Thyroid gland (tissue), 4 donors: ENCODE measurements at places on chromosomes 16 and 17. TPM values are rescaled to one million over a fixed set of nuclear protein-coding genes. Genes with fewer than 3 reads are reported as not detected.

GRCh38 chr17:68248891-68249290, 1.0 kb downstream of the AMZ2 start:
- DNase-seq: no peak

DNA sequence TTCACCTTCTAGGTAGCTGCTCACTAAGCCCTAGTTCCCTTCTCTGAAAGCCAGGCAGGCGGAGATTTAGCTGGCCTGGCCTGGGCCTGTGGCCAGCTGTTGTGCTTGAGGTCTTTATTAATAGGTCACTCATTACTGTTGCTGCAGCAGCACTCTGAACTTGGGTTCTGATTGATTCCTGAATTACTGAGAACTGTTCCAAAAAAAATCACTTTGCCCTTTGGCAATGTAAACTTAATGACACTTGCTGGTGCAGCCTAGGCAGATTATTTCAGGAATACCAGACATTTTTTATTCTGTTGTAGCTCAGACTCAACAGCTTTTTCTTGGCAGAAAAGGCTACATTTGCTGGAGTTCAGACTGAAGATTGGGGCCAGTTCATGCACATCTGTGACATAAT, 2.7 kb downstream of the TOM1L1 start:
- DNase-seq: peak; percentile 90

DNA sequence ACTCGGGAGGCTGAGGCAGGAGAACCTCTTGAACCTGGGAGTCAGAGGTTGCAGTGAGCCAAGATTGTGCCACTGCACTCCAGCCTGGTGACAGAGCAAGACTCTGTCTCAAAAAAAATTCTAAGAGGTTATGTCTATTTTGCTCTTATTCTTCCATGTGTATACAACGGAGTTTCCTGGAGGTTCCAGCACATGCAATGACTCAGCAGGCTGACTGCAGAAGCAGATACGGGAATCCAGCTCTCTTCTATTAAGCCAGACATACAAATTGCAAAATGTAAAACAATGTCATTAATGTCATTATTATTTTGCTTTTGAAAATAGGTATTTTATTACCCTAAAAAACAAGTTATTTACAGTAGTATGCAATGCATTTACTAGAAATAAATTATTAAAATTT, 18.4 kb downstream of the MIEF2 start:
- no peak for DNase-seq

DNA sequence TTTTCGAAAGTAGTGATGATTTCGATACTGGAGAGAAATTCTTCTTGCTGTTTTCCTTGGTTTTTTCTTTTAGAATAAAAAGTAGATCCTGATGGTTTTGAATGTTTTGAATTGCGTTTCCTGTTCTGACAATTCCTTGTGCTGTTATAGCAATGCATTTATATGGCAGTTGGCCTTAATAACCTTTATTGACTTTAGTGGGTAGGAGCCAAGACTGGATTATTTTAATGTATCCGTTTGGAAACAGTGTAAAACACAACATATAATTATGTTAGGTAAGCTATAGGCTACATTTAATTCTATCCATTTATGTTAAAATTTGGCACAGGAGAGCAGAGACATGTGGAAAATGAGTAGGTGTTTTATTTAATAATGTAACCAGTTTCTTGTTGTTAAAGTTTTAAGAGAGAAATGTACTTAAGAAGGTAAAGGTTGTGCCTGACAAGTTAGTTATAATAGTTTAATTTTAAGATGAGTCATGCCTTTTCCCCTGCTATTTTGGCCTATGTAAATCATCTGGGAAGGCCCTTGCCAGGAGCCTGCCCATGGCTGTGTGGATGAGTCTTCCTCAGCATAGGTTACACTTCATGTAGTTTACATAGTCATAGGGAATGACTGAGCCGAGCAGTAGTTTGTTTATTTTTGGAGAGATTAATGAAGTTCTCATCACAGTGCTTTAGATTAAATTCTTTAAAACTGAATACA, 189.9 kb downstream of the FTO start:
- DNase-seq: peak; percentile 30

GRCh38 chr16:89601906-89602272, 11.6 kb upstream of the DPEP1 start:
- DNase-seq: no peak

GRCh38 chr16:31093132-31093703, 1.4 kb downstream of the VKORC1 start:
- no peak for DNase-seq

DNA sequence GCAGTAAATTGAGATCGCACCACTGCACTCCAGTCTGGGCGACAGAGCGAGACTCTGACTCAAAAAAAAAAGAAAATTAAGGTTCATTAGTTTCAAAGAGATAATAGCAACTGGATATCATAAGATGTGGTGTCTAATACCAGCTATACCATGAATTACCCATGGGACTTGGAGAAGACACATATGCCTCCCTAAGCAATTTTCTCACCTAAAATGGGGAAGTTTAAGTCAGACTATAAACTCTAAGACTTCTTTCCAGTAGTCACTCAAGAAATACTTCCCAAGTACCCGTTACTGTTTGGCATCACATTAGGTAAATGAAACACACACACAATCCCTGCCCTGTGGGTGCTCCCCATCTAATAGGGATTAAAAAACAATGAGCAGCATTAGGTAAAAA, 22.6 kb downstream of the SMURF2 start:
- no peak for DNase-seq

GRCh38 chr16:352547-353403, at the start of gene AXIN1:
Gene AXIN1 (minus strand): TSS chr16:352723. CDS start chr16:347025, 5,698 bp downstream.
- DNase-seq: peak; percentile 100

GRCh38 chr17:9332132-9332494, 243.5 kb downstream of the STX8 start:
- DNase-seq: no peak

DNA sequence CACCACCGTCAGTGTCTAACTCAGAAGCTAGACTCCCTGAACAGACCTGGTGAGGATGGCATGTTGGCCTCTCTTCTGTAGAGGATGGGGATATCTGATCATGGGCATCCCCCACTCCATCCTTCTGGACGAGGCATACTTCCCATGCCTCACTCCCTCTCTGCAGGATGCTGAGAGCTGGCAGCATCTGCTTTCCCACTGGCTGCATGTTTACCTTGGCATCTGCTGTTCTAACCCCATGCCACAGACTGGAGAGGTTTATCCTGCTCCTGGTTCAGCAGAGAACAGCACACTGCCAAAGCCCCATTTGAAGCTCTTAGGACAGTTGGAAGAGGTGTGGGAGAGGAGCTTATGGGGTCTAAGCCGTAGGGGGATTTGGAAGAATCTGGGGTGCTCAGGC, 46.0 kb downstream of the YPEL2 start:
- DNase-seq: no peak

DNA sequence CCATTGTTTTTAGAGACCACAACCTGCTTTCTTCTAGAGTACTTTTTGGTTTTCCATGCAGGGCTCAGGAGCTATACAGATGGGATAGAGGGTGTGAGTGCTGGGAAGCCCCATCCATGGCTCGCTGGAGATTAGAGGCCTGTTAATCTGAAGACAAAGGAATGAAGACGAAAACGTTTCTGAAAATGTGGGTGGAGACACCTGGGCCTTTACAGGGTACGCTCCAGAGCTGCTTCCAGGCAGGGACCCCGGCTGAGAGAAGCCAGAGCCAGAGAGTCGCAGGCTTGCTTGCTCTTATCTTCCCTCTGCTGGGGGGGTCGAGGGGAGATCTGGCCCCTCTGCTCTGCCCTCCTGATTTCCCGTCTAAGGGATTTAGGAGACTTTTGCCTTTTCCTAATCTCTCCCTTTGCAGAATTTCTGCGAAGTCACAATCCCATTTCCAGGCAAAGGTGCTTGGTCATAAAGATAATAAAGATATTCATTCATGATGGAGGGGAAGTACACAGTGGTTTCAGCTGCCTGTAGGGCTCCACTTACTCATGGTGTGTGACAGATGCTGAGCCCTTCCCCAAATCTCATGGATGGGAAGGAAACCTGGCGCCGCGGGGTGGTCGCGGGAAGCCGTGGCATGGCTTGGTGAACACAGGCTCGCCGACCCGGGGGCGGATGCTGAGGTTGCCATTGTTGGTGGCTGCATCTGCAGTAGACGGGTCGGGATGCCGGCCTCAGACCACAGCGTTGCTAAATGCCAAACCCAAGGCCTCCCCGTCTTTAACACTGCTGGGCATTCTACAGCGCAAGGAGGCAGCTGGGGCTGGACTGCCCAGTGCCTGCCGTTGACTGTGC, 4.8 kb upstream of the SOCS3 start:
- no peak for DNase-seq

DNA sequence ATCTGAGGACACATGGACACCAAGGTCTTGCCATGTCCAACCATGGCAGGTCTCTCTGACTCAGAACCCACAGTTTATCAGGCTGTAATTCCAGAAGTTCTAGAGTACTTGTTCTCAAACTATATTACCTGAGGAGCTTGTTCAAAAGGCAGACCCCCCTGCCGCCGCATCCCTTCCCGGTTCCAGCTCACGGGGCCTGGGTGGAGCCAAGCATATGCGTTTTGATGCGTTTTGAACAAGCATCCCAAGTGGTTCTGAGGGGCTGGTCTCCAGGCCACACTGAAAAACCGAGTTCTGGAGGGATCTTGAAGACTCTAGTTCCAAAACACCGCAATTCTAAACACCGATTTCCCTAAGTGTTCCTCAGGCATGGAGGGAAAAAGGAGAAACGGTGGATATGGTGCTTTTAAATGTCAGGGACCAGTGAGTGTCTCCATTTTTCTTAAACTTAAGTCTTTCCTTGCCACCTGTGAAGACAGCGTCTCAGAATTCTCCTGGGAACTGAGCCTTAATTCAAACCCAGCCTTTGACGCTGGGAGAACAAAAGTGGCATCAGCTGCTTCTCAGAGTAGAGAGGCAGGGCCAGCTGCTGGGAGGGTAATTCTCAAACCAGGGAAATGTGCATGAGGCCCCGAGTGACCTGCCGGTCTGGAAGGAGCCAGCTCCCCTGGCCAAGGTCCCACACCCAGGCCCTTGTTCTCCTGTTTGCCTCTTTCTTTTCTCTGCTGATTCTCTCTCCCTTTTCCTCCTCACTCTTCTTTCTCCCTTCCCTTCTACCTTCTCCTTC, 84.4 kb upstream of the PLCG2 start:
- peak; percentile 74 for DNase-seq

DNA sequence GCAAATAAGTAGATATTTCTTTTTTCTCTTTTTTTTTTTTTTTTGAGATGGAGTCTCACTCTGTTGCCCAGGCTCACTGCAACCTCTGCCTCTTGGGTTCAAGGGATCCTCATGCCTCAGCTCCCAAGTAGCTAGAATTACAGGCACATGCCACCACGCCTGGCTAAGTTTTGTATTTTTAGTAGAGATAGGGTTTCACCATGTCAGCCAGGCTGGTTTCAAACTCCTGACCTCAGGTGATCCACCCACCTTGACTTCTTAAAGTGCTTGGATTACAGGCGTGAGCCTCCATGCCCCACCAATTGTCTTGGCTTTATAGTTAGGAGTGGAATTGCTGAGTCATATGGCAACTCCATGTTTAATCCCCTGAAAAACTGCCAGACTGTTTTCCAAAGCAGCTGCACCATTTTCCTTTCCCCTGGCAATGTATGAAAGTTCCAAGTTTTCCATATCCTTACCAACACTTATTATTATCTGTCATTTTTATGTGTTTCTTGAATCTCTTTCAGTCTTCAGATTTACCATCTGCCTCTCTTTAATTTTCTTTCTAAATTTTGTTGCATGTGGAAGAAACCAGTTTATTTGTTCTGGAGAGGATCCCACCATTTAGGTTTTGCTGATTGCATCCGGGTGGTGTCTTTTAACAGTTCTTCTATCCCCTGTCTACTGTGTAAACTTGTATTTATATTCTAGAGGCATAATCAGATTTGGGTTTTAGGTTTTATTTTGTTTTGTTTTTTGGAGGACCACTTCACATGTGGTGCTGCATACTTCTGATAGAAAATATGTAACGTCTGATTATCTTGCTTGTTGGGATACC, 9.9 kb upstream of the CES3 start:
- no peak for DNase-seq

GRCh38 chr17:77693776-77694175, 264.7 kb upstream of the TNRC6C start:
- DNase-seq: no peak

GRCh38 chr16:14041164-14041563, 30.0 kb upstream of the MRTFB start:
- DNase-seq: no peak

The EFCAB5 gene
- 0.98 TPM for total RNA-seq

The NPW gene
- total RNA-seq: 0.63 TPM

The RECQL5 gene
- total RNA-seq: 77.4 TPM

The MYL4 gene
- total RNA-seq: 5.2 TPM

The ZNF629 gene
- total RNA-seq: 20.1 TPM

The TRAF7 gene
- 44.3 TPM for total RNA-seq

The SNAI3 gene
- 1.3 TPM for total RNA-seq

The CBFA2T3 gene
- total RNA-seq: 1.3 TPM

The CD300LB gene
- total RNA-seq: not detected
